CD4-positive, alpha-beta T cell treated with Interferon alpha-2 for 1 hour (primary cell): ENCODE measurements at places on chromosomes 4 and X.

GRCh38 chrX:137418086-137418485, 147.8 kb upstream of the ZIC3 start:
- no peak for DNase-seq

GRCh38 chr4:79181190-79181589, 144.7 kb downstream of the NAA11 start:
- no peak for DNase-seq

- peak; percentile 11 for DNase-seq
These were observed 31.1 kb downstream of the TACC3 start for GRCh38 chr4:1752284-1753041.

DNA sequence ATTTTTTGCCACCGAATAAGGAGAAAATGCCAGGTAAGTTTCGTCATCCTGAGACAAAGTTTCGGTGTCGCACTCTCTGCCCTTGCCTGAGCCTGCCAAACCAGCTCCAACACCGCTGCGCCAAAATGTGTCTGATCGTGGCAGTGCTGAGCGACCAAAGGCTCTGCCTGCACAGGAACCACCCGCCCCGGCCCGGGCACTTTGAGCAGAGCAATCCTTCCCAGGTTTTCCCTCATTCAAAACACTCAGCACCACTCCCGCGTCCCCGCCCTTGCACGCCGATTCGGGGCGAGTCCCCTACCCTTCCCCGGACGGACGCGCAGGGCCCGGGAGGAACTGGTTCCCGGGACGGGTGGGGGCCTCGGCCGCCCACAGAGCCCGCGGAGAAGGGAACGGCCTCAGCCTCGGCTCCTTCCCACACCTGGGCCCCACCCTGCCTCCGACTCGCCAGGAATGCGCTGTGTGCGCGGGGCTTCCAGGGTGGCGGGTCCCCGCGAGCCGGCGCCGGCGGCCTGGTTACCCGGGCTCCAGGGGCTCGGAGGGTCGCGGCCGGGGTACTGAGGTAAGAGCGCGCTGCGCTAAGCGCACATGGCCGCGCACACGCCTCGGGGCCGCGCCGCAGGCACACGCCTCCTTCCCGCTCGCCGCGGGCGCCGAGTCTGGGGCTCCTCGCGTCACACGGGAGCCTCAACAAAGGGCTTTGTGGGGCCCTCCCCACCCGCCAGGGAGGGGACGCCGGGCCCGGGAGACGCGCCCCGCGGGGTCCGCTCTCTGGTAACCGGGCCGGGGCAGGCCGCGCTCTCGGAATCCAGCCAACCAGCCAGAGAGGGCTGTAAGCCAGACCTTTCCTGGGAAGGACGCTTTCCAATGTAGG, at the start of gene C4orf36:
Gene C4orf36, minus strand, starts transcription at position 661 of the 874 bp plus-strand sequence. CDS start 902 bp downstream, outside the sequence.
- peak; percentile 12 for DNase-seq

DNA sequence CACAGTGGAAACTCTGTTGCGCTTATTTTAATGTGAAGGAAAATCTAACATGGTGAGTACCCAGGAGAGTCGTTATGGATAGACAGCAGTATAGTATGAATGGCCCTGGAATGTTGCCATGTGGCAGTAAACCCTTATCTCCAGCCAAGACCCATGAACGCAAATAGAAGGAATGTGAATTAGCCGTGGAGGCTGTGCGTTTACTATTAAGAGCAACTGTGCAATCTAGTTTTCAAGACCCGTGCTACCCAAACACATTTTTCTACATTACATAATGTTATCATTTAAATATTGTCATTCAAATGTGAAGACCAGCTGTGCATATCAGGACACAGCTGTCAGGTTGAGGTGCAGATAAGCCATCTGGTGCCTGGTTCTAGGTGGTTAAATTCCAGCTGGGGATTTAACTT, 13.3 kb upstream of the AGA start:
- no peak for DNase-seq

DNA sequence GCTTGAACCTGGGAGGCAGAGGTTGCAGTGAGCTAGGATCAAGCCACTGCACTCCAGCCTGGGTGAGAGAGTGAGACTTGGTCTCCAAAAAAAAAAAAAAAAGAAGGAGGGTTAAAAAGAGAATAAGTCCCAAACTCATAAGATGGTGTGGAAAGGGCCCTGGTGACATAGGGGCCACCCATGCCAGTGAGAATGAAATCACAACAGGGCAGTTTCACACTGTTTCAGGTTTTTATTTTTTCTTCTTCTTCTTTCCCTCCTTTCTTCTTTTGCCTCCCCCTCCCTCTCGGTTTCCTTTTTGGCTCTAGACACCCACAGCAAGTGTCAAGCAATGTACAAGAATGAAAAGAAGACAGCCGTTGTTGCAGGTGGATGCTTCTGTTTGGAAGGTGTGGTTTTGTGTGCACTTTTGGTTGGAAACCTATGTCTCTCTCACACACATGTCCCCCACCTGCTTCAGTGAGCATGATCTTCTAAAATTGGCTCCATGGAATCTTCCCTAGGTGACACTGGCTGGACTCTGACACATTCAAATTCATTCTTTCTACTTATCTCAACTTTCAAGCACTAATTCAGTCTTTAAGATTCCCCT, 14.4 kb upstream of the TLR8 start:
- no peak for DNase-seq

DNA sequence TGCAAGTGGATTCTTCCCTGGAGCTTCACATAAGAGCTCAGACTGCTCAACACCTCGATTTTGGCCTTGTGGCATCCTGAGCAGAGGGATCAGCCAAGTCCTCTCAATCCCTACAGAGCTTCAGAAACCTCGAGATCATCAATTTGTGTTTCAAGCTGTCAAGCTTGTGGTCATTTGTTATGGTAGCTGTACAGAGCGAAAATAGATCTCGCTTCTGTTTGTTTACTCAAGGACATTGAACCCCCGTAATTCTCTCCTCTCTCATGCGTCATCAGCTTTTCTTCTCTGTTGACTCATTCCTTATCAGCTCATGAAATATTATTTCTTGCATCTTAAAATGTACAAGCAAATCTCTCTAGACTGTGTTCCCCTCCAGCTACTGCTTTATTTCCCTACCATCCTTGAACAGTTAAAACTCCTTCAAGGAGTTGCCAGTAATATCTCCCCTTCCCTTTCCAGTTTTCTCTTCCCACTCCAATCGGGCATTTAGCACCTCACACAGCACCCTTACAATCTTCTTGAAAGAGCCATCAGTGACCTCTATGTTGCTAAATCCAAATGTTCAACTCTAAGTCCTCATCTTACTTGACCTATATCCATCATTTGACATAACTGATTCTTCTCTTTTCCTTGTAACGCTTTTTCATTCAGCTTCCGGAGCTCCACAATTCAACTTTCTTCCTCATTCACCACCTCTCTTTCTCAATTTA, 106.2 kb upstream of the FAT1 start:
- DNase-seq, result no peak

DNA sequence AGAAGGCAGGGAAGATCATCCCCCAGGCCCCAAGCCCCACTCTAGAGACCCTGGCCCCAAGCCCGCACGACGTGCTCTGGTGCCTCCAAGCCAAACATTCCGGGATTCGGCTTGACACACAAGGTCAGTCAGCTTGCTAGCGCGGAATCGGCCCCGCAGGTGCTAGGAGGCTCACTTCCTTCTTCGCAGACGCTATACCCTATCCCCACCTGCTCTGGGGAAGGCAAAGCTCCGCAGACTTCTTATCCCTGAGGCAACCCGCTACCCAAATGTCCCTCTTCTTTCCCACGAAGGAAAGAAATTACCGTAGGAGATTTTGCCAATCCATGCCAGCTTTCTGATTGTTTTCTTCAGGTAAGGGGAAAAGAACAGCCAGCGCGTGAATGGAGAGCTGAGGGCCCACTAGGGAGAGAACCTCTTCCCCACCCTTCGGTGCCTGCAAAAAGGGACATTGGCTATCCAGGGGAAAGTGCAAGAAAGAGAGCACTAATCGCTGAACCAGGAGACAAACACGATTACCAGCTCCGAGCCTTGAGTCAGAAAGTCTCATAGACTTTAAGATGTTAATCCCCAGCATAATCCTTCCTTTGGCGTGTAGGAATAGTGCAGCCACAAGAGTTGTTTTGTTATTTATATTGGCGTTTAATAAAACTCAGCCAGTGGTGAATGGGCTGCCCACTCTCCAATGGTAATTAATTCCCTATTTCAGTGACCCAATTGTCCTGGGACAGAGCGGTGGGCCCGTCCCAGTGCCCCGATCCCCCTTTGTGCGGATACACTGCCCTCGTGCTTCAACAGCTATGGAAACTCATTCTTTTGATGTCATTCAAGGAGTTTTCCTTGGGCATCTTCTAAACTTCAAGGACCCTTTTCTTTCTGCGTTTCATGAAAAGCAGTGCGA, 5.4 kb upstream of the NEUROG2 start:
- DNase-seq, result no peak

- DNase-seq, result no peak
These were observed 290.6 kb upstream of the TAPT1 start for GRCh38 chr4:16516796-16517439.

DNA sequence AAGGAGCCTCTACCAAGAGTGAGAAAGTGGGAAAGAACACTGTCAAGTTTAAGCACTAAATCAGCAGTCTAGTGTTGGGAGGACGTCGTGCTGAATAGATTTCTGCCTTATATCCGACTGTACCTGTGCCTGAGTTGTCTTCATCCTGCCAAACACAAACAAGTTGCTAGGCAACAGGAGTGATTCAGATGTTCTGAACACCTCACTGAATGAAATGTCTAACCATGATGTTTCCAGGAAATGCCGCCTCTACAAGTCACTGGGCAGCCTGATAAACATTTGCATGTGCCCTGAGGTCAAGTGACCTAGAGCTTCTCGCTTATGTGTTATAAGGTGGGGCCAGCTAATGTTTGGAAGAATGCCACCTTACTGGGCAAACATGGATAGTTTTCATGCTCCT, 37.9 kb downstream of the SGMS2 start:
- peak; percentile 16 for DNase-seq

DNA sequence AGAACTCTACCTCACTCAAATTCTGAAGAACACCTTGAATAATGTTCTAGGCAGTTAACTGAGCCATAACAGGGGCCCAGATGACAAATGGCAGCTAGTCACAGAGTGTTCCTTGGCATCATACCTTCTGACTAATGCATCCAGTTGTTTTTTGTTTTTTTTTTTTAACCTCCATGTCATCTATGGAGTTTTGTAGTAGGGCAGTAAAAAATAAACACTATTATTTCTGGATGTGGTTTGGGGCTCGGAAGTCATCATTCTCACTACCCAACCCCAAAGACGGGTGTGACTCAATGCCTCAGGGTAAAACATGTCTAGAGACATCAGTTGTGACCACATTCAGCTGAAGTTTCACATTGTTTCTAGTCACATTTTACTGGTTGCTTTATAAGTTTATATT, 31.2 kb upstream of the MCF2 start:
- DNase-seq, result no peak

DNA sequence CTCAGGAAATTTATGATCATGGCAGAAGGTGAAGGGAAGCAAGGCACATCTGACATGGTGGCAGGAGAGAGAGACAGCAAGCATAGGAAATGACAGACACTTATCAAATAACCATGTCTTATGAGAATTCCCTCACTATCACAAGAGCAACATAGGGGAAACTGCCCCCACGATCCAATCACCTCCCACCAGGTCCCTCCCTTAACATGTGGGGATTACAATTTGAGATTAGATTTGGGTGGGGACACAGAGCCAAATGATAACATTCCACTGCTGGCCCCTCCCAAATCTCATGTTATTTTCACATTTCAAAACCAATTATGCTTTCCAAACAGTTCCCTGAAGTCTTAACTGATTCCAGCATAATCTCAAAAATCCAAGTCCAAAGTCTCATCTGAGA, 8.2 kb upstream of the TMA16 start:
- no peak for DNase-seq

DNA sequence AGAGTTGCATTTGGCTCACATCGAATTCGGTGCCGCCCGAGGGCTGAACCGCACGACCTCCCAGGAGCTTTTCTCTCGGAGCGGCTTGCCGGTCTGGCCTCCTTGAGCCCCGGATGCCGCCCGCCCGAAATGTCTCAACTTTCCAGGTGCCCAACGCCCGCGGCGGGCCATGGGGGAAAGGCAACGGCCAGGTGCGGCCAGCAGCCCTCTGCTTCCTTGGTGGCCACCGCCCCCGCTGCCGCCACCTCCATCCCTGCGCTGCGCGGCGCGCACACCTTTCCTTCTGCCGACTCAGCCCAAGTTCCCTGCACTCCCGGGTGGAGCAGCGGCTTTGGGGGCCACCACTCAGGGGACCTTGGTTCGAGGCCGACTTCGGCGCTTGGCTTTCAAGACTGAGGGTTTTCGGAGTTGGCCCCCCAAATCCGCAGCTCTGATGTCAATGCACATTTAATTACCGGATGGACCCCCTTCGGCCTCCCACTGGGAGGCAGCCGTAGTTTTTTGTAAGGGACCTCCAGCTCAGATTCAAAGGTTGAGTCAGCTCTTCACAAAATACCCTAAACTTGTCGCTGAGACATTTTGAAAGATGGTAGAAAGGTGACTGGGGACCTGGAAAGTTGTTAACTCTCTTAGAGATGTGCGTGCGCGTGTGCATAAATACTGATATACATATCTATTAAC, 1.1 kb downstream of the AFF2 start:
- DNase-seq, result no peak

DNA sequence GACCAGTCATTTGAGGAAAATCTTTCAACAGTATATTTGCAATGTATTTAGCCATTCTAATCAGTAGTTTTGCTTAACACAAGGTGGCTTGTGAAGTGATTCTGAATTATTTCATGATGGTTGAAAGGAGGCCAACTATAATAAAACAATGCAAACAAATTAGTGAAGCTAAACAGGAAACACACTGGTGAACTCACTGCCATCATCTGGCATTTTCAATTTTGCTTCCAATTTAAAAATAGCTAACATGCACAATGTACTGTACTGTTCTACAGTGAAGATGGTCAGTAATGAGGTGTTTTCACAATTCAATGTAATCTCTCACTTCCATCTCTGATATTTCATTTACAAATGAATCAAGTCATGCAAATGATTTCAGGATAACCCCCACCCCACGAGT, 31.1 kb downstream of the PGRMC2 start:
- no peak for DNase-seq

- no peak for DNase-seq
These were observed 11.9 kb upstream of the ADH7 start for GRCh38 chr4:99447079-99447478.

GRCh38 chr4:146520896-146521540, 722 bp downstream of the SLC10A7 start:
- DNase-seq, result peak; percentile 11

- DNase-seq, result no peak
These were observed 605 bp upstream of the CDKL2 start for GRCh38 chr4:75630937-75631329.

- no peak for DNase-seq
These were observed 479.5 kb downstream of the EPHA5 start for GRCh38 chr4:65190780-65191179.

DNA sequence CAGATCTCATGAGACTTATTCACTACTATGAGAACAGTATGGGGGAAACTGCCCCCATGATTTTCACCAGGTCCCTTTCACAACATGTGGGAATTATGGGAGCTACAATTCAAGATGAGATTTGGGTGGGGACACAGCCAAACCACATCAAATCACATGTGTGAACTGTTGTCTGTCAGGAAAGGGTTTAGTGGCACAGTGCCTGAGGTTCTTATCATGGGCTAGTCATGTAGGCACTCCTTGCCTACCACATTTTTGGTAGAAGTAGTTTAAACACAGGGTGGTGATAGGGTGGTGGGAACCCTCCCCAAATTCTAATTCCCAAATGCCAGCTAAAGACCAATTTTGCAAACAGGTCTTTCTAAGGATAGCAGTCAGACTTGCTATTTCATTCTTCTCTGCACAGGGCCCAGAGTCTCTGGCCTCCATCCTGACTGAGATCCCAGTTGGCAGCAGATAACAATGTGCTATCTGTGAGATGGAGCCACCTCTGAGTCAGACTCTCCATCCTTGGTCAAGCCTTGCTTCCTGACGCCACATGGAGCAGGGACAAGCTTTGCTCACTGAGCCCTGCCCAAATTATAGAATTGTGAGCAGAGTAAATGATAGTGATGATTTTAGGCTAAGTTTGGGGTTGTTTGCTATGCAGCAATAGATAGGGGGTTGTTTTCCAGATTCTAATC, 33.5 kb upstream of the SETD7 start:
- no peak for DNase-seq
